AG09309 (cell line): ENCODE measurements at places on chromosomes 6 and 20.

DNA sequence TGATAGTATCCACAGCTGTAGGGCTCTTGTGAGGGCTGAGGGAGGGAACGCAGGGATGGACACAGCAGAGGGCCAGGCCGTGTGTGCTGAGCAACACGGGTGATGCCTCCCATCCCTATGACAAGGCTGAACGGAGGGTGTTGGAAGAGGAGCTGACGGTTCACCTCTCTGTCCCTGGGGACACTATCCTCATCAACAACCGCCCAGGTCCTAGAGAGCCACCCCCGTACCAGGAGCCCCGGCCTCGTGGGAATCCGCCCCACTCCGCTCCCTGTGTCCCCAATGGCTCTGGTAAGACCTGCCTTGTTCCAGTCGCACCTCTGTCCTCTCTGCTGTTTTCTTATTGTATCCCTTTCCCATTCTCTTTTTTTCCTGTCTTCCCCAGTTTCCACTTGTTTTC lies 10.1 kb downstream of the DDR1 start:
- no peak for DNase-seq

DNA sequence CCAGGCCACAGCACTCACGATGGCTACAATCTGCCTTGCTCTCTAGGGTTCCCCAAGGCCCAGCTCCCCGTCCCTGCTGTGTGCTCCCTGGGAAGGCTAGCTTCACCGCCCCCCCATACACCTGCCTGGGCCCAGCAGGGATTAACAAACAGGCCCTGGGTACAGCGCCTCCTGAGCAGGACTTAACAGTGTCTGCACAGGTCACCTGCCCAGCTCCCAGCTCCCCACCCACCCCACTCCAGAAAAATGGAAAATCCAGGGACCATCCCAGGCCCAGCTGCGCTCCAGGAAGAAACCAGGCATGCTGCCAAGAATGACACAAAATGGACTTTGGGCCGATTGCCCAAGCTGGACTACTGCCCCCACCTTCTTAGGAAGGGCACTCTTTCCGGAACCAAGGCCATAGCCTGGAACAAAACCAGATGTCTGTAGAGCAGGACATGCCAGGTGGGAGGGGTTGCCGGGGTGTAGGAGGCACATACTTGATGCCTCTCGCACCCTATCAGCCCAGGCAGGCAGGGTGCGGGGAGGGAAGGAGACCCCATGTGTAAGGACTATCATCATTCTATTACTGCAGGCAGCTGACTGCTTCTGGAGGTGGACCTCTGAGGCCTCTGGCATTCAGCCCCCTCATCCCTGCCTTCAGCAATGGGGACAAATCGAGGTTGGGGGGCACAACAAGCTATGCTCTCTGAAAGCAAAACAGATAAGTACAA lies 104.9 kb downstream of the SNX5 start:
- DNase-seq, result no peak

DNA sequence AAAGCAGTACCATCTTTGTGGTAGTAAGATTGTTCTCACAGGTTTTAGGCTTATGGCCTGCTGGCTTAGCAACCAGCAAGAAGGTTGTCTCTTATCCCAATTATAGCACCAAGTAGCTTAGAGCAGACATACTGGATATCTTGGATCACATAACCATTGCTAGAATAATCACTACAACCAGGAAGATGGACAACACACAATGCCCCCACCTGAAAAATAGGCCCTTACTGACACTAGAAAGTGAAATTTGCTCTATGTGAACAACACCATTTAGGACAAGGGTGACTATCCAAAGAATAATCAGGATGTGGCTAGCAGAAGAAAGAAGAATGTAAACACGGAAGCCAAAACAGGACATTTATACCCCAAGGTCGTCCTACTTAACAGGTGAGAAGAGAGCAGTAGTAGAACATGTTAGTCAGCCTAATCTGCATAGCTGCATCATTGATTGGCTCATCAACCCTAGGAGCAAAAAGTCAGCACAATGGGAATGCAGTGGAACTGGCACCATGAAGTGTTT lies 172.7 kb upstream of the MARCKS start:
- DNase-seq, result no peak

GRCh38 chr6:77172578-77172977 lies 290.7 kb downstream of the HTR1B start:
- DNase-seq, result no peak
